Hematopoietic multipotent progenitor cell (in vitro differentiated cells): ENCODE measurements at places on chromosomes 12 and 14. TPM values are rescaled to one million over a fixed set of nuclear protein-coding genes. Genes with fewer than 3 reads are reported as not detected.

GLT1D1 gene
- under 0.01 TPM for total RNA-seq

DNA sequence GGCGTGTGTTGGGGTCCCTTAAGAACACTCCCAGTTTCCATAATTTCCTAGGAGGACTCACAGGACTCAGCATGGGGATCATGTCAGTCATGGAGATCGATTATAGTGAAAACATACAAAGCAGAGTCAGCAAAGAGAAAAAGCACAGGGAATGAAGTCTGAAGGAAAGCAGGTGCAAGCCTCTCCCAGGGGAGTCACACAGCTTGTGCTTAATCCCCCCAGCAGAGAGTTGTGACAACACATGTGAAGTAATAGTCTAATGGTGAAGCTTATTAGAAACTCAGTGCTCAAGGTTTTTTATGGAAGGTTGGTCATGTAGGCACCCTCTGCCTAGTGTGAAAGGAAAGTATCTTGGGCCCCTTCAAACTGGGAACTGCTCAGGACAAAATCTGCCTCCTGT, 149.0 kb upstream of the SEL1L start:
- no peak for DNase-seq

DNA sequence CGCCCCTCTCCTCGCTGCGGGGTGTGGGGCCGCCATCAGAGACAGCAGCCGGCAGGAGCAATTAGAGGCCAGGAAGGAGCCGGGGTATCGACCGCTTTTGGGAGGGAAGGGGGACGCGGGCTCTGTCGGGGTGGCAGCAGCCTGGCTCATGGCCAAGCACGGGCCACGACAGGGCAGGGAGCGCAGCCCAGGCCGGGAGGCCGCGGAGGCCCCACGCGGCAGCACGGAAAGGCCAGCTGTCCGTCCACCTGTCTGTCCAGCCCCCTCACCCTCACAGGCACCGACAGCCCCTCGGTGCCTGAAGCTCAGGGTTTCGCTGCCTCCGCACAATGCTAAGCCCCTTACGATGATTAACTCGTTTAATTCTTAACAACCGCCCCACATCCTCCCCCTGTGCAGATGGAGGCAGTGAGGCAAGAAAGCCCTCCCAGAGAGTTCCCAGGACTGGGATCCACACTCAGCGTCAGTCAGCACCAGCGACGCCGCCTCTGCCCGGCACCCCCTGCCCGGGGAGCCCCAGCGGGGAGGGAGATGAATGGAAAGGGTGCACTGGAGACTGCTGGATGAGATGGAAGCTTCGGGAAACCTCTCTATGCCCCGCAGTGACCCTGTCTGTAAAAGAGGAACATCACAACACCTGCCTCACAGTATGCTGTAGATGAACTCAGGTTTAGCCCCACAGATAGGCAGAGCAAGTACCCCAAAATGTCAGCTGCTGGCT, 23.7 kb downstream of the NCOR2 start:
- no peak for DNase-seq

- no peak for DNase-seq
Measured at GRCh38 chr12:115767916-115768315, 509.6 kb downstream of the MED13L start.

- DNase-seq = peak; percentile 44
Measured at GRCh38 chr12:6363330-6364043, 11.9 kb downstream of the SCNN1A start.

LBHD2 gene
- not detected for total RNA-seq

DNA sequence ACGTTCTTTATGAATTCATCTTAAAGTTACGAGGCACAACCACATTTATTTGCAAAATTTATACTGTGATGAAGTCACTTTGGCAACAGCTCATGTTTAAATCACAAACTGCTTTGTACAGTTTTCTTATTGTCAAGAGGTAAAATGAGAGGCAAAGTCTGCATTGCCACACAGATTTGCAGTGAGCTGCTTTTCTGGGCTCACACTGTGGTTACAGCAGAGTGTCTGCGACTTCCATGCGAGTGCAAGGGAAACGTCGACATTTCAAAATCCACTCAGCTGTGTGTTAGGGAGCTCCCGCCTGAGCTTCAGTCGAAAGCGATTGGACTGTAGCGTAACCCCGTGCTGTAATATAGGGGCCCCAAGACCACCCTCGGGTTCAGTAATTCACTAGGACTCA, 13.0 kb downstream of the MTA1 start:
- no peak for DNase-seq

GRCh38 chr12:14573118-14573517, 5.4 kb upstream of the PLBD1 start:
- no peak for DNase-seq

DNA sequence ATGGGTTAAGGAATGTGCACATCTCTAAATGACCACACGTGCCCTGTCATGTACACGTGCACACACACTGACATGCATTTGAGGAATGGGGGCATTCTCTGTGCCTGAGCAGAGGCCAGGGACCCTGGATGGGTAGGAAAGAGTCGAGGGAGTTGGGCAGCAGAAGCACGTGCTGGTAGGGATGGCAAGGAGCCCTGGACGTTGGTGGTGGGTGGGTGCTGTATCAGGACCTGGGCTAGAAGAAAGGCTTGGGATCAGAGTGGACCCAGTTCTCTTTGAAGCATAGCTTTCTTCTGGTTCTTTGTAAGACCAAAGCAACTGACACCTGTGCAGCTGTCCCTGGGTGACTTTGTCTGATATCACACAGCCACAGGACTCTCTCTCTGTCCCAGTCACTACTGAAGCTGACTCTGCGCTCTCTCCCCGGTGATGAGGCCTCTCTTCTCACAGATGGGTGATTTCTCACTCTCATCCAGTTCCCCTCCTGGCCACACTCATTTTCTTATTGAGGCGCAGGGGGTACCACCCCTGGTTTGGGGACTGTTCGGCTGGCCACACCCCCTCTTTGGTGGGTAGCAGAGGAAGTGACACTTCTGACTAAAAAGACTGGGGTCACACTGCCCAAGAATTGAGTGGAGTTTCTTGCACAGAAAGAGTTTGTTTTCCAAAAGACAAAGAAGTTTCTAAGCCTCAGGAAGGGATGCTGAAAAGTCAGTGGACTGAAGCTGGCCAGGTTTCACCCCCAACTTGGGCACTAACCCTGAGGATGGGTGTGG, 171.7 kb upstream of the RTL1 start:
- peak; percentile 45 for DNase-seq

GRCh38 chr12:27176765-27177164, 67.3 kb upstream of the STK38L start:
- DNase-seq = no peak

- DNase-seq = peak; percentile 37
Measured at GRCh38 chr14:32189811-32190210, 12.0 kb upstream of the RNU6-7 start.

GRCh38 chr14:89245802-89246201, 171.2 kb downstream of the FOXN3 start:
- DNase-seq = no peak

HSPB8 gene
- not detected for total RNA-seq

DBX2 gene
- total RNA-seq = not detected

DNA sequence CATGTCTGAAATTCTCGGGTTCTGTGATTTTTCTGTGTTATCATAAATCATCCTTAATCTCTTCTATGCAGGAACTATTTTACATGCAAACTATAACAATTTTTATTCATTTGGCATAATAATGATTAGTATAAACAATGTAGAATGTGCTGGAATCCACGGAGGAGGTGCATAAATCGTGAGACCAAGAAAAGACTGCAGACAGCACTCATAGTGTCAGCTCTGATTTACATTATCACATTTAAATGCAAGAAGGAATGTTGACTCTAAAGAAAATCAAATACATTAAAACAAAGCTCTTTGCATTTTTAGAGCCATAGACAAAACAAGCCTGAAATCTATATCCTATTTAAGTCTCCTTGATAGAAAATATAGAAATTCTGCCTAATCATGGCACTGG, 501.7 kb upstream of the STXBP6 start:
- no peak for DNase-seq

GRCh38 chr12:1880153-1880845, 38.2 kb downstream of the CACNA2D4 start:
- no peak for DNase-seq

- no peak for DNase-seq
Measured at GRCh38 chr12:40474630-40475029, 217.6 kb upstream of the CNTN1 start.

TCL1B gene
- not detected for total RNA-seq

SLC8A3 gene
- total RNA-seq = 32.6 TPM

- DNase-seq = no peak
Measured at GRCh38 chr12:26273811-26274210, 78.4 kb downstream of the SSPN start.

GRCh38 chr12:44441155-44441554, 435.0 kb downstream of the NELL2 start:
- no peak for DNase-seq

DNA sequence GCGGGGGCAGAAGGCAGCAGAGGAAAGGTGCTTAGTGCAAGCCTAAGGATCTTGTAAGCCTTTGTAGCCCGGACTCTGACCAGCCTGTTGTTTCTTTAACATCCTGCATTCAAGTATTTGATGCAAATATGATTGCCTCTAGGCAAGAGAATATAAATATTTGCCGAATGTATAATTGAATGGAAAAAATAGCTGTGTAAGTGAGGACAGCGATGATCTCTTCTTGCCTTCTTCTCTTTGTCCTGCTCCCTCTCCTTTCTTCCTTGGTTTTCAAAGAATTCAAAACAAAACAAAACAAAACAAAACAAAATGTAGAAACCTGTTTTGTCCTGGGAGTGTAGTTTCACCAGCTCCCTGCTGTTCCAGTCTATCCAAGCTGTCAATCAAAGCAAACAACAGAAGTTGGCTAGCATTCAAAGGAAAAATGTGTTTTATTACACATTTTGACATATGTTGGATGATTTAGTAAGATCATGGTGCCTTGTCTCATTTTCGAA, 74.9 kb upstream of the CPM start:
- no peak for DNase-seq

- no peak for DNase-seq
Measured at GRCh38 chr12:122893208-122894153, 2.4 kb downstream of the VPS37B start.

DNA sequence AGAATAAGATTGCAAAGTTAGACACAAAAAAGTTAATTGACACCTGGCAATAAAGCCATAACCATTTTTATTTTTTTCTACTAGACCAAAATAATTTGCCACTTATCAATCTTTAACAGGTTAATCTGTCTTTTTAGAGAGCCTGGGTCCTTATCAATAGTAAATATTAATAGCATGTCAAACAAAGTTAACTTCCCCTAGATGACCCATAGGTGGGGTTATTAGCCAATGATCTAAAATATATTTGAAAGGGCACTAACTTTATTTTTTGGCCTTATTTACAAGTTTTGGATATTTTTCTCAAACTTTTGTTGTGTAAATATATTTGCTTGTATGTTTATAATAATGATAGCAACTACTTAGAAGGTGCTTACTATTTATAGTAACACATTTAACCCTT, 3.9 kb downstream of the ANKRD33 start:
- no peak for DNase-seq

OVCH1 gene
- total RNA-seq = not detected

- DNase-seq = no peak
Measured at GRCh38 chr12:121741743-121742142, 29.2 kb downstream of the TMEM120B start.

DAO gene
- not detected for total RNA-seq

FAM222A gene
- total RNA-seq = 0.81 TPM

SMOC1 gene
- total RNA-seq = under 0.01 TPM

TESPA1 gene
- total RNA-seq = 342 TPM

- DNase-seq = peak; percentile 5
Measured at GRCh38 chr12:54658306-54659264, 10.4 kb upstream of the DCD start.
